ENCODE measurements at places on chromosomes 13 and 19. TPM values are rescaled to one million over a fixed set of nuclear protein-coding genes. Genes with fewer than 3 reads are reported as not detected.

Gene SCAMP4
- polyA plus RNA-seq = 22.6 TPM

Gene COMP
- polyA plus RNA-seq = not detected

Gene SOX1
- polyA plus RNA-seq = not detected

Gene BSPH1
- polyA plus RNA-seq = not detected

Gene LILRB5
- not detected for polyA plus RNA-seq

Gene NFIC
- polyA plus RNA-seq = 2.8 TPM

Gene CD70
- 0.39 TPM for polyA plus RNA-seq

Gene C1QTNF9
- polyA plus RNA-seq = not detected

Gene KLK3
- not detected for polyA plus RNA-seq

Gene MAP4K1
- 67.0 TPM for polyA plus RNA-seq

Gene ZNF541
- polyA plus RNA-seq = not detected

Gene ACER1
- not detected for polyA plus RNA-seq

Gene ZNF682
- 3.3 TPM for polyA plus RNA-seq

Gene DCT
- 0.12 TPM for polyA plus RNA-seq

Gene NUMBL
- not detected for polyA plus RNA-seq

Gene DACT3
- not detected for polyA plus RNA-seq

Gene GALP
- not detected for polyA plus RNA-seq

Gene ZNF383
- 5.9 TPM for polyA plus RNA-seq

Gene UHRF1
- 0.91 TPM for polyA plus RNA-seq

Gene EEF1AKMT1
- polyA plus RNA-seq = 8.1 TPM
